ENCODE measurements at places on chromosomes 16 and 17.

GRCh38 chr17:42783062-42783790 is 2.8 kb downstream of the WNK4 start:
- DNase-seq: no peak

DNA sequence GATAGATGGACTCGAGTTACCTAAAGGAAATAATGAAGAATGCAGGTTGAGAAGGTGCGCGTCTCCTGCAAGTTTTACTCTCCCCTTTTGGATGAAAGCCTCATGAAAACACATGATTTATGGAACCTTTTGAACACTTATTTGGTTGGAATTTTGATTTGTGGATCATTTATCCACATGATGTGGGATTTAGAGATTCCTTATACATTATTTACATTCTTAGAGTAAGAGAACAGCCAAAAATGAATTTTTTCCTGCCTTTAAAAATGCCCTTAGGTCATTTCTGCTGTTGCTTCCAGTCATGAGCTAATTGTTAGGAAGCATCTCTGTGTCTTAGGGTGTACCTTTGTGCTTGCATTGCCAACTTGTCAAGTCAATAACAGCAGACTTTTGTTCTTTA is 99.9 kb downstream of the RPTOR start:
- no peak for DNase-seq

- DNase-seq: peak; percentile 81
Measured at GRCh38 chr16:57815987-57816745, 13.9 kb upstream of the KIFC3 start.

GRCh38 chr17:75876938-75877751 is 1.2 kb downstream of the TRIM47 start:
- DNase-seq: no peak

- DNase-seq: no peak
Measured at GRCh38 chr17:57391857-57392471, 135.6 kb downstream of the MSI2 start.

- DNase-seq: no peak
Measured at GRCh38 chr16:3645504-3646347, 8.8 kb upstream of the DNASE1 start.

- DNase-seq: no peak
Measured at GRCh38 chr17:13702266-13702665, 100.5 kb upstream of the HS3ST3A1 start.

DNA sequence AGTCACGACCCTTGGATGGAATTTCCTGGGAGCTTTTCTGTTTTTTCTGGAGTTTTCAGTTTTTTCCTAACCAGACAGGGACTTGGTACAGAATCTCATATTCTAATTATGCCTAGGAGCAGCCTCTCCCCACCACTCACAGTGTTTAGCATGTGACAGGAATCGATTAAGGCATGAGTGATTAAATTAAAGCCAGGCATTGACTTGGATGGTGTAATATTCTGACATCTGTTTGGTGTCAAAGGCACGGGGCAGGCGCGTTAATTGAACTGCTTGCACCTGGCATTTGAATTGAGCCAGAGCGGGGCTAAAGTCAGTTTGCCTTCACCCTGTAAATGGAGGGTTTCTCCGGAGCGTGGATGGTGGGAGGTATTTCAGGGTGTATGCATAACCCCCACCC is 11.9 kb downstream of the MAPT start:
- no peak for DNase-seq

GRCh38 chr17:75566416-75566815 is 21.2 kb upstream of the MYO15B start:
- DNase-seq: no peak

DNA sequence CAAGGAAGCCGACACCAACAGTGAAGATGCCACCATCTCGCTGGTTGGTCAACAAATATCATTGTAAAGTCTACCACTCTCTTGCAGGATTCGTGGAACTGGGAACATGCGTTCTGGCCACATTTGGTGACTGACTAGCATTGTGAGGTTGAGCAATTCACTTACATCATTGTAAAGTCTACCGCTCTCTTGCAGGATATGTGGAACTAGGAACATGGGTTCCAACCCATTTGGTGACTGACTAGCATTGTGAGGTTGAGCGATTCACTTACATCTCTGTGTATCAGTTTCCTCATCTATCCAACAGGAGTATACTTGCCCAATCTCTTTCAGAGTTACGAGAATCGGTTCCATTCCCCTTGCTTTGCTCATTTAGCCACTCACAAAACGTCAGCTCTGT is 42.6 kb upstream of the RPH3AL start:
- no peak for DNase-seq

DNA sequence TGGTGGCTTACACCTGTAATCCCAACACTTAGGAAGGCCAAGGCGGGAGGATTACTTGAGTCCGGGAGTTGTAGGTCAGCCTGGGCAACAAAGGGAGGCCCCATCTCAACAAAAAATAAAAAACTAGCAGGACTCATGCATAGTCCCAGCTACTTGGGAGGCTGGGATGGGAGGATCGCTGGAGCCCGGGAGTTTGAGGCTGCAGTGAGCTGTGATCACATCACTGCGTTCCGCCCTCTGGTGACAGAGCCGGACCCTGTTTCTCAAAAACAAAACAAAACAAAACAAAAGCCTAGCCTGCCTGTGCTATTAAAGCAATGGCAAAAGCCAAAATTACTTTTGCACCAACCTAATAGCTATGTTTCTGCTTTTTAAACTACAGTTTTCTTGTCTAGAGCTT is 1.5 kb downstream of the FCSK start:
- no peak for DNase-seq

GRCh38 chr17:7014995-7015958 is 2.9 kb downstream of the RNASEK start:
- DNase-seq: no peak

DNA sequence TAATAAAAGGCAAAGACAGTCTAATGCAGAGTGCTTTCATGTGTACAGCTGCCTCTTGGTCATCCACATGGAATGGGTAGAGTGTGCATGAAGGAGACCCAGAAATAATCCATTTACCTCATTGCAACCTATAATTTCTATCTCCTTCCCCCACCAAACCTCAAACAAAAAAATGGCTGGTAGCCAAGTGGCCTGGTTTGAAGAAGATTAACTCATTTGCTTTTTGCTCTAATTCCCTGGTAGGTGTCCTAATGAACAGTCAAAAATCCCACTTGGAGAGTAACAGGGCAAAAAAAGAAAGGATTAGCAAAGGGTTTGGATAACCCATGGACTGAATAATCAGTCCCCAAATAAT is 13.0 kb upstream of the LYRM9 start:
- DNase-seq: no peak

- no peak for DNase-seq
Measured at GRCh38 chr16:24138024-24138423, 118.1 kb upstream of the CACNG3 start.

GRCh38 chr17:862582-862981 is 80.4 kb downstream of the MRM3 start:
- no peak for DNase-seq

DNA sequence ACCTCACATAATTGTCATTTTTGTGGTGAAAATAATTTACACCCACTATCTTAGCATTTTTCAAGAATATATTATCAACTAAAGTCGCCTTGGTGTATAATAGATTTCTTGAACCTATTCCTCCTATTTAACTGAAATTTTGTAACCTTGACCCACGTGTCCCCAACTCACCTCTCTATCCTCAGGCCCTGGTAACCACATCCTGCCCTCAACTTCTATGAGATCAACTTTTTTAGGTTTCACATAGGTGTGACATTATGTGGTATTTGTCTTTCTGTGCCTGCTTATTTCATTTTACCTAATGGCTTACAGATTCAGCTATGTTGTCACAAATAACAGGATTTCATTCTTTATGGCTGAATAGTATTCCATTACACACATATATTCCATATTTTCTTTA is 73.0 kb upstream of the CNTNAP4 start:
- DNase-seq: no peak

DNA sequence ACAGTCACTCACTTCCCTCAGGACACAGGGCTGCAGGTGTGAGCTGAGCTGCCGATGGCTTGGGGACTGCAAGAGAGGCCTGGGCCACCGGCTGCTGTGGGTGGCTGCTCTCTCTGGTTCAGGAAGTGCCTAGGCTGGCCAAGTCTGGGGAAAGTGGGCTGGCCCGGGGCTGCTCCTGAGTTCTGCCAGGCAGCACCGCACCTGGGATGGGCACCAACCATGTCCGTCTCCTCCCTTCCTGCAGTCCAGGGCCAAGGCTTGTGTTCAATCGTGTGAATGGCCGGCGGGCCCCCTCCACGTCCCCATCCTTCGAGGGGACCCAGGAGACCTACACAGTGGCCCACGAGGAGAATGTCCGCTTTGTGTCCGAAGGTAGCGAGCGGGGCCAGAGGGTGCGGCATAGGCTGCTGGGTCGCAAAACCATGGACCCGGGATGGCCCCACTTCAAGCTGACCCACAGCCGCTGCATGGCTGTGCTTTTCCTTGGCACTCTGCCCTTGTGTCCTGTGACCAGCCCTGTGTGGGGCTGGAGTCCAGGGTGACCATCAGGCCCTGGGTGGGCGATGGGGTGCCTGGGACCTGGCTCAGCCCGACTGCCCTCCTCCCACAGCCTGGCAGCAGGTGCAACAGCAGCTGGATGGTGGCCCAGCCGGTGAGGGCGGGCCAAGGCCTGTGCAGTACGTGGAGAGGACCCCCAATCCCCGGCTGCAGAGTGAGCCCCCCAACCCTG is 1.8 kb upstream of the WDR90 start:
- DNase-seq: no peak

DNA sequence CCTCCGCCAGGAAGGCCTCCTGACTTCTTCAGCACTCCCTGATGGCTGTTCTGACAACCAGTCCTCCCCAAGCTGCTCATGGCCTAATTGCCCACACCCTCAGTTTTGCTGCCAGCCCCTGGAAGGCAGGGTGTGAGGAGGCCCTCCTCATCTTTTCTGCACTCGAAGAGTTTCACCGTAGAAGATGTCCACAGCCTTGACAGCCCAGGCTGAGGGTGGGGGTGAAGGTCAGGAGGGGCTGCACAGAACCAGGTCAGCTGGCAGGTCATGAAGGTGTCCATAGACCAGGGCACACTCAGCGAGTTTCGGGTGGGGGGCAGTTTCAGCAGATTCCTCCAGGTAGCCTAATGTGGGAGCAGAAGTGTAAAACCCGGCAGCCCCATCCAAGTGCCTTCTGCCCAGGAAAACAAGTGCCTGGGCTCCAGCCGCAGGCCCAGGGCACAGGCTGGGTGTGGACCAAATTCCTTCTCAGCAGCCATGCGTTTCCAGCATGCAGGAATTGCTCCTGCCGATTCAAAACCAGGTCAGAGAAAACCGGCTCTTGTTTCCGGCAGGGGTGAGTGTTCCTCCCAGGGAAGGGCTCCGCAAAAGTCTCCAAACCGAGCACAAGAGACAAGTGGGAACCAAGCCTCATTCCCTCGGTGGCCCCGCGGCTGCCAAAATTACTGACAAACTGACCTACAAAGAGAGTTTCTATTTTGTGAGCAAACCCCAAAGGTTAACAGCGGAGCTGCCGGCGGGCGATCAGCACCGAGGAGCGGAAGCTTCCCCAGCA is 228.8 kb downstream of the C16orf78 start:
- DNase-seq: no peak

- DNase-seq: no peak
Measured at GRCh38 chr17:58059141-58059540, 24.1 kb upstream of the DYNLL2 start.

DNA sequence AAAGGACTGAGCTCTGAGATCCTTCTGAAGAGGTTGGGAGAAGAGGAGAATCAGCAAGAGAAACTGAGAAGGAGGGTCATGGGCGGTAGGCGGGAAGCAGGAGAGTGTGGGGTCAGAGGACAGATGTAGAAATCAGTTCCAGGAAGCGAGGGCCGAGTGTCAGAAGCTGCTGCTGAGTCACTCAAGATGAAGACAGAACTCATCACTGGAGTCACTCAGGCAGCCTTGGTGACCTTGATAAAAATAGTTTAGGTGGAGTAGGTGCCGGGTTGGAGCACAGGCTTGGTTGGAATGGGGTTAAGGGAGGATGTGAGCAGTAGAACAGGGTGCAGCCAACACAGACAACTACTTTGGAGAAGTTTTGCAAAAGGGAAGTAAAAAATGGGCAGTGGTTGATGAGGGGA is 6.1 kb upstream of the ITGAM start:
- DNase-seq: peak; percentile 65

DNA sequence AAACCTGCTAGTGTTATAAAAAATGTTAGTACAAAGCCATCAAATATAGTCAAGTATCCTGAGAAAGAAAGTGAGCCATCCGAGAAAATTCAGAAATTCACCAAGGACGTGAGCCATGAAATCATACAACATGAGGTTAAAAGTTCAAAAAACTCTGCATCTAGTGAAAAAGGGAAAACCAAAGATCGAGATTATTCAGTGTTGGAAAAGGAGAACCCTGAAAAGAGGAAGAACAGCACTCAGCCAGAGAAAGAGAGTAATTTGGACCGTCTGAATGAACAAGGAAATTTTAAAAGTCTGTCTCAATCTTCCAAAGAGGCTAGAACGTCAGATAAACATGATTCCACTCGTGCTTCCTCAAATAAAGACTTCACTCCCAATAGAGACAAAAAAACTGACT is 31.7 kb downstream of the RBBP6 start:
- no peak for DNase-seq

DNA sequence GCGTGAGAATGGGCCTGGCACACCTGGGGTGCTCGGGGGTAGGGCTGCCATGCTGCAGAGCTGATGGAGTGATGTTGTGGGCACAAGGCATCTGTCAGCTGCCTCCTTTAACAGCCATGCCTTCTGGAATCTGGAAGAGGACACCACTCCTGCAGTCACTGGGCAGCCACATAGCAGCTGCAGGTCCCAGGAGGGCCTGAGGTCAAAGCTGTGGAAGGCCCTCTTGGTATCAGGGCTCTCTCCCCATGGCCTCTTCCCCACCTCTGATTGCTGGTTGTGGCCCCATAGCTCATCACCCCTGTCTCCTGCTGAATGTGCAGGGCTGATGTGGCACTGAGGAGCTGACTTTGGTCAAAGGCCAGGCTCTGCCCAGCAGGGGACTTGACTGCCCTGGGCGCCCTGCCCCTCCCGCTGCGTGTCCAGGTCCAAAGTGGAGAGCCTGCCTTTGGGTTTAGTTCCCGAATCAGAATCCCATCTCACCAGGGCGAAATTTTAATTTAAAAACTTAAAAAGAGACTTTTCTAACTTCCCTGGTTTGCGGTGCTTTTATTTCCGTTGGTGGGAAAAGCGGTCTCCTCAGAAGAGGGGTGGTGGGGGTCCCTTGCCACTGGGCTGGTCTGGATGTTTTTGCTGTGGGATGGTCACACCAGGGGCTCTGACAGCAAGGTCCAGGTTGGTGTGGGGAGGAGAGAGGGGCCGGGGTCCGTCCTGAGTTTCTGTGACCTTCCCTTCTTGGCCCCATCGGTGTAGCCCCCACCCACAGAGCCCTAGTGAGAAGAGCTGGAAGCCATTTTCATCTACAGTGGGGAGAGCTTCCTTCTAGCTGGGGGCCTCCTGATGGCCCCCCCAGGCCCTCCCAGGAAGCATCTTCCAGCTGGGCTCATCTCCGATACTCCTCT is 5.9 kb downstream of the UBALD2 start:
- no peak for DNase-seq
